ENCODE measurements at places on chromosomes 4 and X.

GRCh38 chr4:34138385-34138784 lies 2105.9 kb downstream of the ARAP2 start:
- no peak for DNase-seq

DNA sequence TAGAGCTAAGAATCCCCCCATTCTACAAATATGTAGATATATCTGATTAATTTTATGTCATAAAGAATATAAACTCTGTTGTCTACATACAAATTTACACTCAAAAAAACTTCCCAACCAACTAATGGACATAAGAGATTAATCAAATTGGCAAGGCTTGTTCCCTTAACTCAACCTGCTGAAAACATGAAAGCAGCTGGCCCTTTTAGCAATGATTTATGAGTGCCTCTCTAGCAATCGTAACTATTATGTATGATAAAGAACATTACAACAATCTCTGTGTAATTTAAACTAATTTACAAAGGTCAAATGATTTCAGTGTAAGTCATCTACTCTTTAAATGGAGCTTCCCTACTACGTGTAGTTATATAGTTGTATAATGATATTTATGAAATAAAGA lies 83.1 kb upstream of the FTHL17 start:
- DNase-seq, result no peak

GRCh38 chr4:26583538-26583864 lies 383 bp upstream of the TBC1D19 start:
- no peak for DNase-seq

DNA sequence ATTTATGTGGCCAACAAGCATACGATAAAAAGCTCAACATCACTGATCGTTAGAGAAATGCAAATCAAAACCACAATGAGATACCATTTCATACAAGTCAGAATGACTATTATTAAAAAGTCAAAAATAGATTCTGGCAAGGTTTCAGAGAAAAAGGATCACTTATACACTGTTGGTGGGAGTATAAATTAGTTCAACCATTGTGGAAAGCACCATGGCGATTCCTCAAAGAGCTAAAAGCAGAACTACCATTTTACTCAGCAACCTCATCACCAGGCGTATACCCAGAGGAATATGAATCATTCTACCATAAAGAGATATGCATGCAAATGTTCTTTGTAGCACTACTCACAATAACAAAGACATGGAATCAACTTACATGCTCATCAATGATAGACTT lies 478.7 kb upstream of the GALNTL6 start:
- no peak for DNase-seq

DNA sequence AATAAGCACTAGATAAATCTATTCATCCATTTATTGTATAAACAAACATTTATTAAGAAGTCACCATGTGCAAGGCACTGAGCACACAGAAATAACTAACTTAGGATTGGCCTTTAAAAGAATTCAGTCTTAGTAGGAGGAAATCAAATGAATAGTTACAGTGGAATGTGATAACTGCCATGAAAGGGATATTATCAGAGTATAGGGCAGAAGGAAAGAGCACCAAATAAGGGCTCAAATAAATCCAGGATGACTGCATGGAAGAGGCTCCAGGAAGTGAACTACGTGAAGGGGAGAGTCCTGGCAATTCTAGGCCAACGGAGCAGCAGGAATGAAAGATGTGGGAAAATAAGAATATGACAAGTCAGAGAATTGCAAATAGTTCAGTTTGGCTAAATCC lies 406.0 kb downstream of the INPP4B start:
- no peak for DNase-seq

GRCh38 chr4:127249767-127250108 lies 383.0 kb upstream of the INTU start:
- DNase-seq, result no peak

DNA sequence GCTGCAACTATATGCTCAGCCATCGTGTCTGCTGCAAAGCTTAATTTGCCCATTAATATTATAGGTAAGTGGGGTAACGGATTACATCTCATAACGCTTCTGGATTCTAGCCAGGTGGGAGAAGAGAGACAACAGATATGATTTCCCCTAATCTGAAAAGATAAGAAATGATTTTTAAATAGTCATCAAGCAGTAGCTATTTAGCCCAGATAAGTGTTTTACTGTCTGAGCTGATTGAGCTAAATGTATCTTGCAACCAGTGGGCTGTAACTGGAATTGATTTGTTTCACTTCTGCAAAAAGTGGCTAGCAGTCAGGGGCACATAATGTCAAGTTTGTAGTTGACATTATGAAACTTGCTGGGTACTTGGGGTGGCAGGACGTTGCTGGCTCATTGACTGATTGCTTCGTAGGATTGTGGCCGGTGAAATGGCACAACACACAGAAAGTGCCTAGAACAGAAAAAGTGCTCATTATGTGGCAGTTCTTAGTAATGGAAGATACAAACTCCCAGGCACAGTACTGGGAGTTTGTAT lies 18.5 kb downstream of the LAP3 start:
- DNase-seq, result no peak

Data from adipocyte (in vitro differentiated cells).